Activated CD4-positive, alpha-beta T cell treated with anti-CD3 and anti-CD28 coated beads, Interleukin-2, amount 10 ng/mL, durations not matched to agents 7 days and 5 days (primary cell): ENCODE measurements at places on chromosomes 1 and 21. TPM values are rescaled to one million over a fixed set of nuclear protein-coding genes. Genes with fewer than 3 reads are reported as not detected.

The POLR3GL gene
- total RNA-seq = 29.2 TPM

The TMEM81 gene
- total RNA-seq = 2.4 TPM

DNA sequence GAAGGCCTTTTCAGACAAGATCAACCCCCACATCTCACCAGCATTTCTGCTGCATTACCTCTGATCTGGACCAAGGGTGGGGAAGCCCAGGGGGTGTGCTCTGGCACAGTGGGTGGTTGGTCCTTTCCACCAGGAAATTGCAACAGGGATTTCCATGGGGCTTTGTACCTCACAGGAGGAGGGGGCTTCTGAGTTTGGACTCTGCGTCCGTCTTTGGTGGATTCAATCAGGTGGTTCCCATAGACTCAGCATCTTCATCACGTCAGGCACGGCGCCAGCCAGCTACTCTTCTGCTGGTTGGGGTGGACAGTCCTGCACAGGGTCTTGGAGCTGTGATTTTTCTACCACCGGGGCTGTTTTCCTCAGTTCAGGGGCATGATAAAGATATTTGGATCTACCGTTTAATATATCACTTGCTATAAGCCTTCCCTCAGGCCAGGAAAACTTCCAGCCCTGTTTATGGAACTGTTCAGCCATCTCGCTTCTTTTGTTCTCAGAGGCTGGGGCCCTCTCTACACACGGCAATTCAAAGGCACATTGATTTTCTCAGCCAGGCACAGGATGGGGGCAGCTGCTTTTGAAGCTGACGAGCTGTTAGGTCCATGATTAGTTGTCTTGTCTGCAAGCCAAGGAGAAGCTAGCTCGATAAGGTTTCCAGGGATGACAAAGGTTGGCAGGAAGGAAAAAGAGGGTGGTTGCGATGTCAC is 467.3 kb downstream of the CAMTA1 start:
- DNase-seq = no peak

DNA sequence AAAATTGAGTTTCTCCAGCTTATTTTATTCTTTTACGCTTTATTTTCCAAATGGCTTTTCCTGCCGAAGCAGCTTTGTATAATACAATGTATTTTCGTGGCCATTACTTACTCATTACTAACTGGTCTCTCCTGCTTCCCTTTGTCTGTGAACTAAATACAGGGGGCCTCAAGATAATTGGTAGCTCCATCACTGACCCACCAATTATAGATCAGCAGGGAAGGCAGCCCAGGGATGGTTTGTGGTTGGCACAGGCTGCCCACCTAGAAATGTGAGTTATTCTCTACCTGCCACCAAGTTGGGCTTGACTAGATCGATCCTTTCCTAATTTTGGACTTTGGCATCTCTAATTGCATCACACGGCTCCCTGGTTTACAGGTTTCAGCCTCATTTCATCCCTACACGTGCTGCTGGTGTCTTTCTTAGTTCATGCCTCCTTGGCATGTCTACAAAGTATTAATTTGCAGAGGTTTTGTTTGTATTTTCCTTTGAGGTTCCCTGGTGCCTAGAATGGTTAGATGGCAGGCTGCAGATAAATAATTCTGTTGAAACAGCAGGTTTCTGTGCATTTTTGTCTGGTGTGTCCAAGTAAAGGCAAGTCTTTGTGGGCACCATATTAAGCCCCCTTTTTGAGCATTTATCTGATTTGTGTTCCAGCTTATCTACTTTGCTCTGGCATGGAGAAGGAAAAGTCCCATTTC is 35.2 kb downstream of the PEX14 start:
- no peak for DNase-seq

DNA sequence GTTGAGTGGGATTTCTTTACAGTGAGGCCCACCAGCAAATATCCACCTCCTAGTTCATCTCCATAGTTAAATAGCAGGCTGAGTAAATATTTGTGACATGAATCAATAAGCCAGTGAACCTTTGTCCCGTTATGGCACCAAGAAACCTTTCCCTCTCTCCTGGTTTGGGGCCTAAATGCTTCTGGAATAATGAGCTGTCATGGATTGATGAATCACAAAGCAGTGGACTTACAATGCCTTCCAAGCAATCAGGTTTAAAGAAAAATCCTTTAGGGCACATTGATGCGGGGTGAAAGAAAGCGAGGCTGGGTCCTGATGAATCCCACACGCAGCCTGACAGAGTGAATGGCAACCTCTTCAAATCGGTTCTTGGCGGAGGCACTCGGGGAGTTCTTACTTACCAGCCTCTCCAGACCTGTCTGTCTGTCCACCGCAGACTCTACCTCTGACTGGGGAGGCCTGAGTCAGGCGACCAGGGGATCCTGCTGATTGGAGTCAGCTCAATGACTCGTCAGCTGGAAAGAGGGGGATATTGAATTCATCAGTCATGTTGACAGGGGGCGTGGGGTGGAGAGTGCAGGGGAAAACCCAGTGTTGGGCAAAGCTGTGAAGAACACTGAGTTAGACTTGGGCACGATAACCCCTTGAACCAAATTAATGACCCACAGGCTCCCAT is 247.3 kb downstream of the PLPP3 start:
- no peak for DNase-seq

DNA sequence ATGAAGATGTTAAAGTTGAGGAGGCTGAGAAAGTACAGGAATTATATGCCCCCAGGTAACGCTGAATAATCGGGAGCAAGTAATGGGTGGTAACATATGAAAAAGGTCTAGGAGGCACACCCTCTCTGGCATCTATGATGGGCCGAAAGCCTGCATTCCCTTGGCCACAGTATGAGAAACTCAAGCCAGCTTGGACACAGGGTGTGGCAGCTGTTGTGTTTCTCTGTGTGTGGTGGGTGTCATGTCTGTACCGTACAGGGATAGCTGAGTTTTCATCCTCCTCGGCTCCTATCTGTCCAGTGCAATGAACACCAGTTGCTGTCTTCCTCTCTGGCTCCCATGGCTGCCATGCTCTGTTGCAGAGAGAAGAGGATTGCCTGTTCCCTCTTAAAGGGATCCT is 32.9 kb downstream of the NBPF3 start:
- no peak for DNase-seq

DNA sequence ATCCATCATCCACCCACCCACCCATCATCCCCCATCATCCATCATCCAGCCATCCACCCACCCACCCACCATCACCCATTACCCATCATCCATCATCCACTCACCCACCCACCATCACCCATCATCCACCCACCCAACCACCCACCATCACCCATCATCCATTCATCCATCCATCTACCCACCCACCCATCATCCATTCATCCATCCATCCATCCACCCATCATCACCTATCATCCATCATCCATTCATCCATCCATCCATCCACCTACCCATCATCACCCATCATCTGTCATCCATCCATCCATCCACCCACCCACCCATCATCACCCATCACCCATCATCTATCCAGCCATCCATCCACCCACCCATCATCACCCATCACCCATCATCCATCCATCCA is 81.5 kb downstream of the ADARB1 start:
- peak; percentile 3 for DNase-seq

The FBXO42 gene
- total RNA-seq = 19.3 TPM

The SELL gene
- total RNA-seq = 595 TPM
